ENCODE measurements at places on chromosomes 1 and 21.

DNA sequence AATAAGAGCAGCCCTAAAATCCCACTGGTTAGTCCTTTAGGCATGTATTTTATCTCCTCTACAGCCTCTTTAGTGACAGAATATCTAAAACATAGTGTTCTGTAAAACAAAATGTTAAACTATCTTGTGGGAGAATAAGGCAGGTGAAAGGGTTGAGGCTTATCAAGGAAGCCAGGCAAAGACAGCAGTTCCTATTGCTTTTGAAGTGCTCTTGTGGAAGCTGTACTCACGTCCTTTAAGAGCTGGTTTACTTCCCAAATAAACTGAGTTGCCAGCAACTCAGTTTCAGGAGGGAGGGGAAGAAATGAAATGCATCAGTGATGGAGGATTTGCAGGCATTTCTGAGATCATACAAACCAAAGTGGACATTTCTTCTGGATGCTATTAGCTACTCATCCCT, 529.6 kb upstream of the ZRANB2 start:
- no peak for DNase-seq

GRCh38 chr1:113391649-113392271, 1.4 kb downstream of the MAGI3 start:
- DNase-seq, result peak; percentile 24

DNA sequence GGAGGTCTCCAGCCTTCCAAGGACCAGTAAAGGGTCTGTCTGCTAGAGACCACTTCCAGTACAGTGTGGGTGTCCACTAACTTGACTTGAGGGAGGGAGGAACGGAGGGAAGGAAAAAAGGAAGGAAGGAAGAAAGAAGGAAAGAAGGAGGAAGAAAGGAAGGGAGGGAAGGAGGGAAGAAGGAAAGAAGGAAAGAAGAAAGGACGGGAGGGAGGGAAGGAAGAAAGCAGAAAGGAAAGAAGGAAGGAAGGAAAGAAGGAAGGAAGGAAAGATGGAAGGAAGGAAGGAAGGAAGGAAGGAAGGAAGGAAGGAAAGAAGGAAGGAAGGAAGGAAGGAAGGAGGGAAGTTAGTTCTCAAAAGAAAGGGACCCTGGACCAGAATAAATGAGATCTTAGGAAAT, 26.8 kb upstream of the HSD3B1 start:
- DNase-seq, result no peak

- peak; percentile 34 for DNase-seq
Measured at GRCh38 chr1:47231301-47232186, 481 bp downstream of the TAL1 start.

DNA sequence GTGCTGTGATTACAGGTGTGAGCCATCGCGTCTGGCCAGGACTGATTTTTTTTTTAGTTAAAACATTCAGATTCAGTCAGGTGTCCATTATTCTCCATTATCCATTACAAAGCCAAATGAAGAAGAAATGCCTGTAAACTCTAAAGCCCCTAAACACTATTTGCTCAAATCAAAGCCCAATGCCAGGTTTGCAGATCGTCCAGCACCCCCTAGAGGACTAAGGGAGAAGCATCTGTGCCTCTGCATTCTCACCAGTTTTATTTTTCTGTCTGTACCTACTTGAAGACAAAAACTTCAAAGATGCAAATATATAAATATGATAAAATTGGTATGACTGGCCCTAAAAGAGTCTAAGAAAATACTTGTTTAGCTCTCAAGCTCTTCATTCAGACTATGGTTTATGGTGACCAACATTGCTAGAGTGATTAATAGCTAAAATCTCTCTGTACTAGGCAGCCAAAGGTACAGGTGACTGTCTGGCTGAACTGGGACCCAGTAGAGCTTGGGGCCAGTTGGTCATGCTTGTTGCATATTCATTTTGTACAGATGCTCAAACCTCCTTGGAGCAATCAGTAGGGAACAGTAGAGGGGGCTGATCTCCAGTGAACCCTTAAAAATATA, 138.4 kb downstream of the SYT2 start:
- DNase-seq, result no peak

DNA sequence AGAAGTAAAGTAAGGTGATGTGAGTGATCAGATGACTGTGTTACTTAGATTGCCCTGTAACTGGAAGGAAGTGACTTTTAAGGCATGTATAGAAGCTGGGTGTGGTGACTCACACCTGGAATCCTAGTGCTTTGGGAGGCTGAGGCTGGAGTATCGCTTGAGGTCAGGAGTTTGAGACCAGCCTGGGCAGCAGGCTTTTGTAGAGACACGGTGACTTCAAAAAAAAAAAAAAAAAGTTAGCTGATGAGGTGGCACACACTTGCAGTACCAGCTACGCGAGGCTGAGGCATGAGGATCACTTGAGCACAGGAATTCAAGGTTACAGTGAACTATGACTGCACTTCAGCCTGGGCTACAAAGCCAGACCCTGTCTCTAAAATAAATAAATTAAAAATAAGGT, 2.3 kb upstream of the USP16 start:
- no peak for DNase-seq

- peak; percentile 41 for DNase-seq
Measured at GRCh38 chr1:78045926-78046778, at the start of gene GIPC2. GIPC2 (plus strand) TSS chr1:78045966; CDS start chr1:78046095, 129 bp downstream.

- DNase-seq, result no peak
Measured at GRCh38 chr21:40839521-40839920, 7.4 kb downstream of the DSCAM start.

- peak; percentile 46 for DNase-seq
Measured at GRCh38 chr1:26838474-26839338, 12.2 kb downstream of the ZDHHC18 start.
